ENCODE measurements at places on chromosomes 1 and 21.

- no peak for DNase-seq
Measured at GRCh38 chr21:42836402-42836666, 43.0 kb downstream of the WDR4 start.

DNA sequence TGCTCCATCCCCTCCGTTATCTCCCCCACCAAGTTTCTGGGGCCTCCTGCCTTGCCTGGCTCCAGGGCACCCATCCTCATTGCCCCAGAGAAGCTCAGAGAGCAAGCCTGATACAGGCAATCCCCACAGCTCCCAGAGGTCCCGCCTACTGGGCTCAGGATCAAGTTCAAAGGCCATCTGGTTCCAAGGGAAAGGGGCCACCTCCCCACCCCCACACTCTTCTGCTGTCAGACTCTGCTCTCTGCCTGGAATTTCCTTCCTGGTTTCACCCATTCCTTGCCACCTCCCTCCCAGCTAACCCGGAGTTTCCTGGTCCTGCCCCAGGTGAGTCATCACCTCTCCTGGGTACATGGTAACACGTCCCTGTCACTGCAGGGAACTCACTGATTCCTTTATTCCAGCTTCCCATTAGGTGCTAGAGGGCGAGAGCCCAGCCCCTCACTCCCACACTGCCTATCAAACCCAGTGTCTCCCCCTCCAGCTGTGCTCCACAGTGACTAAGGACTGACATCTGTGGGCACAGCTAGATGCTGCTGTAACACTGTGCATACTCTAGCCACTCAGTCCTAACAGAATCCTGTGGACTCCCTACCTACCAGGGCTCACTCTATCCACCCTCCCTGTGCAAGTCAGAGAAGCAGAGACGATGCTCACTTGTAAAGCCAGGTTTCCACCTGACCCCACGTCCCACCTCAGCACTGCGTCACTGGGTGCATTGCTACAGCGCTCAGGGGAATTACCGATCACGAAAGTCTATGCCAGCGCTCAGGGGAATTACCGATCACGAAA is 21.8 kb downstream of the RSPH1 start:
- peak; percentile 32 for DNase-seq

GRCh38 chr1:232431748-232432147 is 198.2 kb downstream of the SIPA1L2 start:
- DNase-seq: no peak

DNA sequence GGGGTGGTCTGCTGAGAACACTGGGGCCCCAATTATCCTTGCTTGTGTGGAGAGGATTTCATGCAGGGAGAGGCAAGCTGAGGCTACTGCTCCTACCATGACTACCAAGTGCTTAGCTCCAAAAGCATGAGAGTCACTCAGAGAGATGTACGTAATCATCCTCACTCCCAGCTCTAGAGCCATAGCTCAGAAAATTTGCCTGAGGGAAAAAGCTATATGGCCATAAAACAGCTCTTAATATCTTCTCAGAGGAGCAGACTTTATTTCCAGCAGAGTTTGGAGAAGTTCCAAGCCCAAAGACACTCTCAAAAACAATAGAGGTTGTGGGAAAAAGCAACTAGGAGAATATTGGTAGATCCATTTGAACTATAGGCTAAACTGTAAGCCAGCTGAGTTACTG is 106.4 kb upstream of the PBX1 start:
- DNase-seq: no peak

GRCh38 chr21:34801519-34802132 is 132.8 kb downstream of the CLIC6 start:
- DNase-seq: no peak

- DNase-seq: no peak
Measured at GRCh38 chr1:111221633-111222291, 5.8 kb upstream of the CHI3L2 start.

GRCh38 chr1:192628396-192629057 is 7.4 kb upstream of the RGS13 start:
- DNase-seq: no peak

DNA sequence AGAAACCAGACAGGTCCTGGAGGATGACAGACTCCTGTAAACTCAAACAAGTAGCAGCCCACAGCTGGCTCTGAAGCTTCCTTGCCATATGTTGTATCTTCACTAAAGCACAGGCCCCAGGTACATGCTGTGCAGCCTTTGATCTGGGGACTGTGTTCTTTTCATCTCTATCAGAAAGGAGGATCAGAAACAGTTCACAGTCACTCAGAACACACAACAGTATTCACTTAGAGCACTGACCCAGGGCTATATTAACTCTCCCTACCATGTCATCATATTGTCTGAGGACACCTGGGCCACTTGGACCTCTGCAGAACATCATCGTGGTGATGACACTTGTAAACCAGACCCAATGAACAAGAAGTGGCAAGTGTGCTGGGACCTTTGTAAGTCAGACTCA is 222.0 kb downstream of the SETD4 start:
- no peak for DNase-seq

GRCh38 chr1:235442788-235443429 is 61.3 kb downstream of the B3GALNT2 start:
- no peak for DNase-seq

DNA sequence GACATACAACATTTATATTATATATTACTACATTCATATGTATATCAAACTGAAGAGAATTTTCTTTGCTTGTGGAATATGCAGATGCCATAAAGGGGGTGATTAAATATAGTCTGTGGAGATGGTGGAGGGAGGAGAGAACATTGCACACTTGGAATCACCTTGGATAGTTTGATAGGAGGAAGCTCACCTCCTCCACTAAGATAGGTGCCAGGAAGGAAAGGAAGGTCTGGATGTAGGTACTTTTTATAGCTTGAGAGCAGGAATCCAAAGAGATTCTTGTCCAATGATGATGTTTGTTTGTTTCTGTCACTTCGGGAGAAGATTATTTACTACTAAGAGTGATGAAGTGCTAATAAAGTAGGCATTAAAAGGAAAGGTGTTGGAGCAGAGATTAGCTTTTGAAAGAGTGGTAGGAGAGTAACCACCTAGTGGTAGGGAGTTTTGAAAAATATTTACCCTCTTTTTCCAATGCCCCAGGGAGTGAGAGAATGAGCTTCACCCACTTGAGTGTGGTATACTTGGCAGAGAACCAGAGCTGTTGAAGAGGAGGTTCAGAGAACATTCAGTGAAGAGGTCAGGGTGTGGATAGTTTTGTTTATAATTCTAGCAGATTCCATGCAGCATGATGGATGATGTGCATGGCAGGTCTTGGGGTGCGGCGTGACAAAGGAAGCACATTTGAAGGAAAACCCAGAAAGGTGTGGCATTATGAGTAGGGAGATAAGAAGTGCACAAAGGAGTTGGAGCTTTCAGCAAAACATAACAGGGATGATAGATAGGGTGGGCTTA is 145.0 kb downstream of the PATJ start:
- DNase-seq: no peak

DNA sequence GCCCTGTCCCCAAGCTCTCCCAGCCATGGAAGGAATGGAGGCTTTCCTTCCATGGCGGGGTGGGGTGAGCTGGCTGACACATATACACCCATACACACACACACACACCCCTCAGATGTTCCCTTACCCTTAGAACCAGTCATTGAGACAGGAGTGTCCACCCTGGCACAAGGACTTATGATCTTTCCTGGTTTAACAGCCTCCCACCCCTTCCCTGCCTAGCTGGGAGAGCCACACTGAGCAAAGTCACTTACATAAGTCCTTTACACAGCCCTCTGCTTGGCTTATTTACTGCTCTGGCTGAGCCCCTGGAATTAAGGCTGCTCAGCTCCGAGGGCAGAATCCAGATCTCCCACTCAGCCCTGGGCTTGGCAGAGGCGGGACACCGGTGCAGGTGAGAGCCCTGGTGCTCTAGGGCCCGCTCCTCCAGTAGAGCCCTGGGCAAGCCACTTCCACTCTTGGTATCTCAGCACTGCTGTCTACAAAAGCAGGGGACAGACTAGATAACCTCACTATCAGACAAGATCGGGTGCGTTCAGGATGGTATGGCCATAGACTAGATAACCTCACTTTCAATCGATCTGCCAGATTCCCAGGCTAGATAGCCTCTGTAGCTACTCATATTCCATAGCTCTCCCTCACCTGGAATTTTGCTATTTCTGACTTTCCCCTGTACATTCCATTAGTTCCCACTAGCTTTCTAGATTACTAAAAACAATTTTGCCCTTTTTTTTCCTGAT is 16.7 kb downstream of the SLC6A9 start:
- DNase-seq: no peak

GRCh38 chr1:39574646-39575045 is 1.9 kb downstream of the PABPC4 start:
- no peak for DNase-seq
